ENCODE measurements at places on chromosomes 6 and 20. TPM values are rescaled to one million over a fixed set of nuclear protein-coding genes. Genes with fewer than 3 reads are reported as not detected.

Gene WFDC5
- not detected for total RNA-seq

DNA sequence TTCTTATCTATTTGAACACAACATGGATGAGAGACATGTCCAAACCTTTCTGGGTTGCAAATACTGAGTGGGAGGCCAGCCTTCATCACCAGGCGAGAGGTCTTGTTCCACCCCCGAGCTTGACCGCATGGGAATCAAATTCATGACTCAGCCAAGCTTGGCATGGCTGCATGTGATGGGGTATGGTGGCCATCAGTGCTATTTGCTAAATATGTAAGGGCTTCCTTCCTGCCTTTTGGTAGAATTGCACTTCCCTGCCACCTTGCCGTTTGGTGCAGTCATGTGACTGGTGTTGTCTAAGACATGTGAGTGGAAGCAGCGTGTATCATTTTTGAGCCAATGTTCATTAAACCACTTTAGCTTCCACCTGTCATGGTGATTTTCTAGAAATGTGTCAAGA, 508.9 kb upstream of the SULF2 start:
- no peak for DNase-seq

DNA sequence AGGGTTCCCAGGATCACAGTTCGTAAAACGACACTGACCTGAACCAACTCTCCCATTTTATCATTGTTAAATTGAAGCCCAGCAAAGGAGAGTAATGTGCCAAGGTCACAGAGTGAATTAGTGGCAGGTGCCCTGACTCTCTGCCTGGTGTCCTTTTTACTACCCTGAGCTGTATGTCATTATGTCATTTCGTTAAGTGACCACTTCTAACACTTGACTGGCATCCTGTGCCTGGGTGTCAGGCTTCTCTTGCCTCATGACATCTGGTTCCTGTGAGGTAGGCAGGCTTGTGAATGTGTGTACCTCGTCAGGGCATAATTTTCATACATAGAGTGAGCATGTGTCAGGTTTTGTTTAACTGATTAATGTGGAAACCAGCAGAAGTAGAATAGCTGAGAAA, 48.6 kb downstream of the RALY start:
- peak; percentile 29 for DNase-seq

DNA sequence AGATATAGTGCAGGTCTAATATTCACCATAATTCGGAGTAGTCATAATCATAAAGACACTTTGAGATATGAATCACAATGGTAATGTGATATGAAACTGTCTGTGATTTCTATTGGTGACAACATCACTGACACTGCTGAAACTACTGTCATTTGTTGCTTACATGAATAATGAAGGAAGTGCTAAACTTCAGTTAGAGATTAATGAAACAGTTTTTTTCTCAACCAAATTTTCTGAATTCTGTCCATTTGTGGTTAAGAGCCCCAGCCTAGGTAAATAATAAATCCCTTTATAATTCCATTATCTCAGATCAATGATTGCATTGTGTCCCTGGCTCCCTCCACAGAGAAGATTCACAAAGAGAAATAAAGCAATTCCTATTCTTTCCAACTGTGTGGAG, 122.6 kb downstream of the HIVEP2 start:
- DNase-seq, result no peak

GRCh38 chr6:51129043-51129442, 310.4 kb downstream of the TFAP2B start:
- DNase-seq, result no peak

GRCh38 chr20:61493798-61494305, 241.8 kb downstream of the CDH4 start:
- DNase-seq, result no peak

GRCh38 chr6:104995989-104996617, 39.2 kb downstream of the LIN28B start:
- DNase-seq, result no peak
